CD8-positive, alpha-beta T cell (primary cell): ENCODE measurements at places on chromosomes 5 and 9. TPM values are rescaled to one million over a fixed set of nuclear protein-coding genes. Genes with fewer than 3 reads are reported as not detected.

DNA sequence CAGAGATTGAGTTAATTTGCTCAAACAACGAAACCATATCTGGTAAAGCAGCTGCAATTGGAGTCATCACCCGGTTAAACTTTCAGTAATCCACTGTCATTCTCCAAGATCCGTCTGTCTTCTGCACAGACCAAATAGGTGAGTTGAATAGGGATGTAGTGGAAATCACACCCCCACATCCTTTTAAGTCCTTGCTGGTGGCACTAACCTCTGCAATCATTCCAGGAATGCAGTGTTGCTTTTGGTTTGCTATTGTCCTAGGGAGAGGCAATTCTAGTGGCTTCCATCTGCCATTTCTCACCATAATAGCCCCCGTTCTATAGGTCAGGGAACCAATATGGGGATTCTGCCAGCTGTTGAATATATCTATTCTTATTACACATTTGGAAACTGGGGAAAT, 14.6 kb upstream of the BTF3 start:
- DNase-seq: no peak

- DNase-seq: no peak
Observed at GRCh38 chr5:11045411-11045810, 284.4 kb upstream of the DAP start.

GRCh38 chr5:179906795-179907555, 722 bp downstream of the TBC1D9B start:
- DNase-seq: no peak

The MEGF10 gene
- not detected for total RNA-seq

DNA sequence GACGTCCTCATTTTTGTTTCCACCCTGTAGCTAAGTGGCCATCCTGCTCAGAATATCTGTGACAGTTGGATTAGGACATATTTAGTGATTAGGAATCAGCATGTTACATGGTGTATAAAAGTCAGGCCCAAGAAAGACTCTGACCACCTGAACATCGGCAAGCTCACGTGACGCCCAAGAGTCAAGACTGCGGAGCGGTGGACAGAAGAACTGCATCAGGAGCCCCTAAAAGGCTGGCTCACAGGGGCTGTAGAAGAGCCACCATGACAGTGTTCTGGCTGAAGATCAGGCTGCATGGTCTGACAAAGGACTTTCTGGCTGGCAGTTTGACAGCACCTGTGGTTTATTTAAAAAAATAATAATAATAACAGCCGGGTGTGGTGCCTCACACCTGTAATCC, 185.3 kb downstream of the AUH start:
- DNase-seq: no peak

GRCh38 chr5:88885002-88885401, 2.0 kb upstream of the MEF2C start:
- DNase-seq: no peak
